Activated T-cell treated with anti-CD3 and anti-CD28 coated beads, Interleukin-2, amount 50 U/mL, for 48 hours (primary cell): ENCODE measurements at places on chromosomes 7 and 10.

- DNase-seq: no peak
Measured at GRCh38 chr7:40714363-40715052, 579.7 kb downstream of the SUGCT start.

DNA sequence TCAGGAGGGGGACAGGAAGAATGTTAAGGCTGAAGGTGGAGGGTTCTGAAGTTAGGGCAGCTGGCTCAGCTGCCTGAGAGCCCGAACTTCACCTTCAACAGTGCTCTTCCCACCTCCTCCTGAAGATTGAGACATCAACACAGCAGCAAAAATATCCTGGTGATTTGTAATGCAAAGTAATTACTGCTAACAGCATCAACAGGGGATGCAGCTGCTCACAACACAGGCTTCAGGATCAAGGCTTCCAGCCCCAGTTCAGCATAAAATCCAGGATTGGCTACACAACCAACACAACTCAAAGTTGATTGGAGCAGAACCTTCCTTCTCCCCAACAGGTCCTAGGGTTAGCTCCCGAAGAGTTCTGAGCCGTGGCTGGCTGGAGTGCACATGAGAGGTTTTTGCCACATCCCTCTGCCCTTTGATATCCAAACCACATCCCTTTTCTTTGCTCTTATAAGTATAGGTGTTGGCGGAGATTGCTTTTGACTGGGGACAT, 242.4 kb downstream of the KIAA1217 start:
- DNase-seq: no peak

DNA sequence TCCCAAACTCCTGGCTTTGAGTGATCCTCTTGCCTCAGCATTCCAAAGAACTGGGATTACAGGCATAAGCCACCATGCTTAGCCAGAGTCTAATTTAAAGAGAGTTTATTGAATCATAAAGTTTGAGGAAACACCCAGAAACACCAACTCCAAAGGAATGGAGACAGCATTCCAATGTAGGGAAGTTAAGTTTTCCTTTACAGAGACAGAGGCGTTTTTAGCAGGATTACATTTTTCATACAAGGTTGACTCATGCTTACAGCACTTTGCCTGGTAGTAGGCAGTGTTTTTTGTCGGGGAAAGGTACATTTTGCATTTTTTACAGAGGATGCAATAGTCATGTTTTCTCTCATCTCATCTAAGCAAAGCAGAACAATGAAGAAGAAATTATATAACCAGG, 18.9 kb upstream of the OPN4 start:
- no peak for DNase-seq

- DNase-seq: no peak
Measured at GRCh38 chr10:624605-625332, 64.7 kb downstream of the DIP2C start.

DNA sequence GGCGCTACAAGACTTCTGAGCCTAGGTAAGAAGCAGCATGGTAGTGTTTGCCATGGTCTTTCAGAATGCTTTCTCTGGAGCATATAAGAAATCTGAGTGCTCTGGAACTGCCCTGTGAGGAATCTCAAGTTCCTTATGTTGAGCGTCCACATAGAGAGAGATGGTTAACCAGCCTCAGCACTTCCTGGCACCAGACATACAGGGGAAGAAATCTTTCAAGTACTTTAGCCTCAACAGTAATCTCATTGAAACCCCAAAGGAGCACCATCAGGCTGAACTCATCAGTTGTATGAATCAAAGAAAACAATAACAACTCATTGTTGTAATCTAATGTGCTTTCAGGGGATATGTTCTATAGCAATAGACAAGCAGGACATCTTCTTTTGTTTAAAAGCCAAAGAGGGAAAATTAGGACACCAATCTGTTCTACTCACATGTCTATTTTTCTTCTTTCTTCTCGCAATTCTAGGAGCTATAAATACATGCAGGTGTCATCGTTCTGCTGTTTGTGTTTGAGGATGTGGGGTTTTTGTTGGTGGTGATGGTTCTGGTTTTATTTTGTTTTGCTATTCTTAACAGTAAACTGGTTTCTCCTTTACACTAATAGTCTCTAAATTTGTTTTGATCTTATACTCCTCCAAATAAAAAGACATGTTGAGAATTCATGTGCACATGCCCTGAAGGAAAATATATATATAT, 1145.0 kb upstream of the LRRN3 start:
- no peak for DNase-seq
